ENCODE measurements at places on chromosomes 1 and 21.

DNA sequence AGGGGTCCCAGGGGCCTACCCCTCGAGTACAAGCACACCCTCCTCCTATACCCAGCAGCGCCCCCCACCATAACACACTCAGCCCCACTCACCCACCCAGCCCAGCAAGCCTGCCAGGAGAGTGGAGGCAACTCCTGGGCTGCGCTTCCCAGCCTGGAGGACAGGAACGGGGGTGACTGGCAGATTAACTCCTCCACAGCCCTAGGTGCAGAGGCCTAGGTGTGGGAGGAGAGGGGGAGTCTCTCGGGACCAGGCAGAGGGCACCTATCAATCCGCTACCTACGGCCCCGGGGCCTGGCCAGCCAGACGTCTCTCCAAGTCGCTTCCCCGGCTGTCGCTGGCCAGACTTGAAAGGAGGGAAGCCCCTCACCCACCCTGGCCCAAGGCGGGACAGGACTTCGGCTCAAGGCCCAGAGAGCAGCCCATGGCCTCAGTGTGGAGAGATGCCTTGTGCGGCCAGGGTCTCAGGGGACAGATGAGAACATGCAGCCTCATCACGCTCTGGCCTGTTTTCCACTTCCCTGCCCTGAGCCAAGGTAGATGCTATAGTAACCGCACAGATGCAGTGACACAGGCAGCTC is 24.9 kb downstream of the MATN1 start:
- DNase-seq: no peak

DNA sequence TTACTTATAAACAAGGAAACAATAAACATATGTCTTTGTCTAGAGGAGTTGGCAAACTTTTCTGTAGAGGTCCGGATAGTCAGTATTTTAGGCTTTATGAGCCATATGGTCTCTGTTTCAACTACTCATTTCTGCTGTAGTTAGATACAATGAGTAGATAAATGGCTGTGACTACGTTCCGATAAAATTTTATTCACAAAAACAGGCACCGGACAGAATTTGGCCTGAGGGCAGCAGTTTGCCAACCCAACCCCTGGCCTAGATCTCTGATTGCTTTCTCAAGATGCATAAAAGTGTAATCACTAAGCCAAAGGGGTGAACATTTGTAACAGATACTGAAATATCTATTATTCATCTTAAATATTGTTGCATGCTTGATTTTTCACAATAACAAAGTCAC is 123.1 kb upstream of the ESRRG start:
- DNase-seq: no peak

- DNase-seq: no peak
These were observed 23.2 kb downstream of the PMVK start for GRCh38 chr1:154913273-154913672.

DNA sequence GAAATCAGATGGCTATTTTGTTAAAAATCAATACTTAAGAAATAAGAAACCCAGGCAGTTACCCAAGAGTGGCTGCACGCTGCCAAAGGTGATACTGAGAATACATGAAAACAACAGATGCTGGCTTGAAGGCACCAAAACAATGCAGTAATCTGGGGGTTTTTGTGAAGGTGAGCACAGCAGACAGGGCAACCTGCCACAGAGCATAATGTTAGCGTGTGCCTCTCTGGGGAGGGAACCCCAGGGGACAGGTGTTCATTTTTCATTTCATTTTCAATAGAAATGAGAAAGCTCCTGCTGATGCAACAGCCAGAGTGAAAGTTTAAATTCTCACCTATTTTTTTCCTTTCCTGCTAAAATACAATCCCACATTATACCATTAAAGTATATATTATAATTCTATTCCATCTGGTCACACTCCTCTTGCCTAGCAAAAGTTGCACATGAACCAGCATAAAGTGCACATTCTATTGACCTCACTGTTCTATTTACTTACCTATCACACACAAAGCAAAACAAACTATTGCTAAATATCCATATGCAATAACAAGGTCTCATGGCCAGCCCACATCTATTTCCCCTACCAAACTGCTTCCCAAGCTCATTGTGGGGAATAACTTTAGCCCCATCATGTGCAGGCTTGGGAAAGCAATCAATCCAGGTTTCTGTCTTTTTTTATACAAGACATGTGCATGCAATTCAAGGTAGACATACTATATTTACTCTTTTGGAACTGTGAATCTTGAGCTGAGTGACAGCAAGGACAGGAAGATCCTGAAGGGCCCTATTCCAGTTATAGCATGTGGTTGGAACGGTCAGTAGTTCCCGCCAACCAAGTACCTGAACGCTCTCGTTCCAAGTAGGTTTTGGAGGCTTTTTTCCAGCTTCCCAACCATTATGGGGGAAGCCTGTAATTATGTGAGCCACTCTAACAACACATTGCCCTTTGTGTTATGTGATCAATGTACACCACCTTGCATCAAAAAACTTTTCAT is 173.6 kb downstream of the RERE start:
- no peak for DNase-seq

DNA sequence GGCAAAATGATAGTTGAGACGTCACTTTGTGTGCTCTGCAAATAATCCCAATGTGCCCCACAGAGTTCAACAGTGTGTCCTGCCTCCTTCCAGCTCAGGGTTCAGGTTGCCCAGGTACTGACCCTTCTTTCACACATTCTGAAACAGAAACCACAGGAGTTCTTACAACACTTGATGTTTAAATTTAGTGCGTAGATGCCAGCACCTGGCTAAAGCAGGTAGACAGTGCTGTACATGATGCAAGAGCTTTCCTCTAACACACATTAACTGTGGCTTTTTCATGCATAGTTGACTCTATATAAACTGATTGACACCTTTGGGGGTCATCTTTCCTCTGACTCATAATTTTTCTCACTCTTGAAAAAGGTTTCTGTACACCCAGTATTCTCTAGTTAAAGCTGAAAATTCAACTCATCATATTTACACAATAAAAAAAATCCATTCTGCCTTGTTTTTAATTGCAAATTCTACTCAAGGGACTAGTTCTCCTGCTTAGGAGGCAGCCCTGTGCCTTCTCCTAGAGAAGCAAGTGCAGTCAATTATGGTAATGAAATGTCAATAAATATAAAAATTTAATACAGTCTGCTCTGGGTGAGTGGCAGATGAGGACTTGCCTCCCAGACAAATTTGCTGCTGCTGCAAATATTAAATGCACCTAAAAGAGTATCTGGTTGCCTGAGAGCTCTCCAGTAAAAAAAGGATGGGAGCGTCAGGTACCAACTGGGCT is 91.4 kb downstream of the NR5A2 start:
- DNase-seq: no peak

GRCh38 chr1:155932081-155932480 is 2.1 kb downstream of the KHDC4 start:
- DNase-seq: no peak

DNA sequence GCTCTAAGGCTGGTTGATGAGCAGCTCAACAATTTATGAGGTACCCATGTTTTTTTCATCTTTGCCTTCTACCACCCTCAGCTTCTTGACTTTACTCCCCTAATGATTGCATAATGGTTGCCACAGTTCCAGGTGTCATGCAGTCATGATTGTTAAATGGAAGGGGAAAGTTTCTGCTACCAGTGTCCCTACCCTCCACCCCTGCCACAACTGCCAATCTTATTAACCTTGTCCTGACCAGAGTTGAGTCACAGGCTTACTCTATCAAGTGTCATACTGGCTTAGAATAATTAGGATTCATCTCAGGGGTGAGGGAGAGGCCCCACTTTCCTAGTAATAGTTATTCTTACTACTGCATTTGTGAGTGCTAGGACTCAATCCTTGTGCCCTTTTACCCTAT is 7.9 kb upstream of the FUBP1 start:
- no peak for DNase-seq

GRCh38 chr1:76267631-76268030 is 193.1 kb downstream of the ST6GALNAC3 start:
- DNase-seq: no peak

DNA sequence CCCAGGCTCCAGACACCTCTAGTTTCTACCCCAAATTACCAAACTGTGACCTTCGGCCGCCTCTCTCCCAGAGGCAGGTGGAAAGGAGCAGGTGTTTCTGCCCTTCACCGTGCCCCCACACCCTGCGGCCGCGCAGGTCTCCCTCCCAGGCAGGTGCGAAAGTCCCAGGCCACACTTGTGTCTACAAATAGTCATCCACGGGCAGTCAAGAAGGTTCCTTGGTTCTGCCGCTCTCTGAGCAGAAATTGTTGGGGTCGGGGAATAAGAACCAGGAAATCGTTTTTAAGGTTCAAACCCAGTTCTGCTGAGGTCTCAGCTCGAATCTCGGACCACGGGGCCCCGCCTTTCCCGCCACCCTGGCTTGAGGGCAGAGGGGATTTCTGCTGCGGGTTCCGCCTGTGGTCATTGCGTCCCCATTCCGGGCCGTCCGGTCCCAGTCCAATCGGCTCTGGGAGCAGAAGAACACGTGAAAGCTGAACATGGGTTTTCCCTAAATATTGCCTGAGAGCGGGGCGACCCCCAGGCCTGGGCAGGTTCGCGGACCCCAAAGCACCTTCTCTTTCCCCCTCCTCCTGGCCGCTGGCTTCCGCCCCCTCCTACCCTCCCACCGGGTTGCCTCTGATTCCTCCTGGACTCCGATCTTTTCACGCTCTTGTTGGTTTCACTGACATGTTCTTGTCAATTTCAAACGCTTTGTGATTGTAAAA is 1.2 kb upstream of the ATF3 start:
- DNase-seq: no peak

- no peak for DNase-seq
These were observed 19.7 kb upstream of the DIPK1A start for GRCh38 chr1:92980732-92981647.

- DNase-seq: no peak
These were observed 256.5 kb downstream of the PAPPA2 start for GRCh38 chr1:176719447-176719846.

DNA sequence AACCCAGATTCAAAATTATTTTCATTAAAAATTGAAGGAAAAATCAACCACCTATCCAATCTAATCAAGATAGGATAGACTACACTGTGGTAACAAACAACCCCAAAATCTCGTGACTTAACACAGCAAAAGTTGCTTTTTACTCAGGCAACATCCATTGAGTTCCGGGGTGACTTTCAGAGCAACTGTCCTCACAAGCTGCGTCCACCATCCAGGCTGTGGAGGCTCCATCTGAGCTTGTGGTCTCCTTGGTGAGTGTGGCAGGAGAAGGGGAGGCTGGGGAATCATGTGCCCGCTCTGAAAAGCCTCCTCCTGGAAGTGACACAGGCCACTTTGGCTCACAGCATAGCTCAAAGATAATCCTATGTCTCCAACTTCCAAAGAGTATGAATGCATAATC is 52.4 kb downstream of the CD2 start:
- no peak for DNase-seq

DNA sequence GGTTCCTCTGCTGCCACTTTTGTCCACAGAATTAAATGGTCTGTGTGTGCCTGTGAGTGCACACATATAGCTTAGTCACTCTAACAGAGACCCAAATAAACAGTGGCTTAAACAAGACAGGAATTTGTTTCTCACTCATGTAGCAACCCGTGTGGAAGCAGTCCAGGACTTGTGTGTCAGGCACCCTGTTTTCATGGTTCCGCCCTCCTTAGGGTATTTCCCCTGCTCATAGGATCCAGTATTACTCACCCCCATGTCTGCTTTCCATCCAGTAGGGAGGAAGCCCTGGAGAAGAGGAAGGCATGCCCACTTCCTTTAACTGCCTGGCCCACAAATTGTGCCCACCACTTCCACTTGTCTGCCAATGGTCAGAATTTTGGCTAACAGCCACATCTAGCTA is 41.3 kb upstream of the TACSTD2 start:
- peak; percentile 53 for DNase-seq

DNA sequence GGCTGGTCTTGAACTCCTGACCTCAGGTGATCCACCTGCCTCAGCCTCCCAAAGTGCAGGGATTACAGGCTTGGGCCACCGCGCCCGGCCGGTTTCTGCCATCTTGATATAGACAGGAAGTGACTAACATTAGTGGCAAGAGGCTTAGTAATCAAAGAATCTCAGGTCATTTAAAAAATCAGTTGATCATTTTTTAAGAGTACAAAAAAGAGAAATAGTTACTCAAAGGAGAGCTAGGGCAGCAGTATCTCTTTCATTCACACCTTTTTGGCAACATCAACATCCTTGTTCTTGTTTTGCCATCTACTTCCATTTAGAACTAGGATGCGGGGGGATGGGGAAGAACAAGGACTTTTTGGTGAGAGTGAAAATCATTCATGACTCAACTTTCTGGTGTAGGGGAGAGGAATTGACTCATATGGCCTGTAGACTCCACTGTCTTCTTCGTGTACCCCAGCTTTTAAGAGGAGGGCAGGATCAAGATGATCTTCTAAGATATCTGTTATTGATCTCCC is 8.8 kb downstream of the FCRLB start:
- peak; percentile 25 for DNase-seq

DNA sequence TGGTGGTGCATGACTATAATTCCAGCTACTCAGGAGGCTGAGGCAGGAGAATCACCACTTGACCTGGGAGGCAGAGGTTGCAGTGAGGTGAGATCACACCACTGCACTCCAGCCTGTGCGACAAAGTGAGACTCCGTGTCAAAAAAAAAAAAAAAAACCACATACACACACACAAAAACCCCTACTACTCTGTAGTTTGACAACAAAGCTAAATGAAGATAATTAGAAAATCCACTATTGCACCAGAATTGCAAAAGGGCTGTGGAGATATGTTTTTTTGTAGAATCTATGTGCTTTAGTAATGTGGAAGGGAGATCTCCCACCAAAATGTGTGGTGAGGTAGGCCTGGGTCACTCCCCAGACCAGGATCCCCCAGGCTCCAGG is 32.2 kb upstream of the KHDRBS1 start:
- DNase-seq: no peak

DNA sequence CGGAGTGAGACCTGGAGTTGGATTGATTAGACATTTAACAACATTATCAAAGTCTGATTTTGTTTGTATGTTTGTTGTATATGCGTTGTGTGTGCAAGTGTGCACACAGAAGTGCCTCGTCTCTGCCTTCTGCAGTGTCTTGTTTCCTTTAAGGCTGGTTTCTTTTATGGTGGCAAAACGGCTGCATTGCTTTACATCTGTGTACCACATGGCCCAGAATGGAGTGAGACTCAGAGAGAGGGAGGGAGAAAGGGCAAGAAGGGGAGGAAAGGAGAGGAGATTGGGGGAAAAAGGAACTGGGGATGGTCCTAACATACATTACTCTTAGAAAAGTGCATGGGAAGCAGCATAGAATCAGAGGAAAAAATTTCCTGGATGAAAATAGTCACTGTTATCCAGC is 99.7 kb upstream of the WLS start:
- DNase-seq: no peak

DNA sequence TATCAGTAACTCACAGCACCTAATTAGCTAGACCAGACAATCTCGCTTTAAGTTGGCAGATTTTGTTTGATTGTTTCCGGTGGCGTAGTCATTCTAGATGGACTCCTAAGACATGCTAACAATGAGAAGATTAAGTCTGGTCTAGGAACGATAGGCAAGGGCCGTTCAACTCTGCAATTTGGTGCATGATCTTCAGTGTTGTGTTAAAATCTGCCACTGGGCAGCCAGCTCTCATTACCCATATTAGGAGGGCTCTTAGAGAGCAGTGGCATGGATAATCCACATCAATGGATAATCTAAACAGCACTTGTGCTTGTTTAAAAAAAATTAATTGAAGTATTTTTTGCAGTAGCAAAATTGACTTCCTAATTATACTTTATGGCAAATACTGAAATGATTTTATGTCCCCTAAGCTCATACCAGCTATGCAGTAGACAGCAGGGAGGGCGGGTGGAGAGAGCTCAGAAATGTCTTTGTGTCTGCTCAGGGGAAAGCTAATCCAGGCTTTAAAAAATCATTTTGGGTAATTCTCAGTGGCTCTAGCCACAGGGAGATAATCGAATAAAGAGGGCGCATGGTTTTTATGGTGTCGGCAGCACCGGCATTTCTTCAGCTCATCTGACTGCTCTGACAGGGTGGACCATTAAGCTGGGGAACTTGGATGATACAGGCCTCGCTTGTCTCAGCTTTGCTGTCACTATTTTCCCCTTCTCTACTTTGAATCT is 48.5 kb upstream of the IKBKE start:
- DNase-seq: no peak

Data from ACHN (cell line).